ENCODE measurements at places on chromosomes 12 and 14.
A peak's percentile ranks its signal among the peaks of the same experiment; 100 is the strongest.

- DNase-seq = no peak
These were observed 69.8 kb downstream of the ALG10B start for GRCh38 chr12:38386205-38386985.

- DNase-seq = no peak
These were observed 137.7 kb upstream of the FGD4 start for GRCh38 chr12:32261638-32262037.

- peak; percentile 85 for DNase-seq
These were observed 19.4 kb downstream of the ABCB9 start for GRCh38 chr12:122946690-122947341.

- DNase-seq = no peak
These were observed 14.4 kb downstream of the EVL start for GRCh38 chr14:100079726-100080005.

- no peak for DNase-seq
These were observed 50.3 kb downstream of the SYT1 start for GRCh38 chr12:78914859-78915331.

DNA sequence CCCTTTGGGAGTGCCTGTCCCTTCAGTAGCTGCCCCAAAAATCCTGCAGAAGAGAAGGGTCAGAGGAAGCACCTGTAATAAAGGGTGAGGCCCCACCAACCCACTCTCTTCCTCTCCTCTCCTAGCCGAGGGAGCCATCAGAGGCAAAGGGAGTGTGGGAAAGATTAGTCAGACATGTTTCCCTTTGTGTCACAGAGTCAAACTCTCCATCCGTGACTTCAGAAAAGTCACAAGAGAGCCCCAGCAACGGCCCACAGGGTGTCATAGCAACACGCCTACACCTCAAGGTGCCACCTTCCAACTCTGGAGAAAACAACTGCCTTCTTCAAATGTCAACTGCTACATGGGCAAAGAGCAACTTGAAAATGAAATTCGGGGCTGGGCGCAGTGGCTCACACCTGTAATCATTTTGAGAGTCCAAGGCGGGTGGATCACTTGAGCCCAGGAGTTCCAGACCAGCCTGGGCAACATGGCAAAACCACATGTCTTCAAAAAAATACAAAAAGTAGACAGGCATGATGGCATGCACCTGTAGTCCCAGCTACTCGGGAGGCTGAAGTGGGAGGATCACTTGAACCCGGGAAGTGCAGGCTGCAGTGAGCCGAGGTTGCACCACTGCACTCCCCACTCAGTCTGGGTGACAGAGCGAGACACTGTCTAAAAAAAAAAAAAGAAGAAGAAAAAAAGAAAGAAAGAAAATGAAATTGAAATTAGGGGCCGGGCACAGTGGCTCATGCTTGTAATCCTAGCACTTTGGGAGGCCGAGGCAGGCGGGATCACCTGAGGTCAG, 17.7 kb upstream of the CD27 start:
- DNase-seq = no peak

DNA sequence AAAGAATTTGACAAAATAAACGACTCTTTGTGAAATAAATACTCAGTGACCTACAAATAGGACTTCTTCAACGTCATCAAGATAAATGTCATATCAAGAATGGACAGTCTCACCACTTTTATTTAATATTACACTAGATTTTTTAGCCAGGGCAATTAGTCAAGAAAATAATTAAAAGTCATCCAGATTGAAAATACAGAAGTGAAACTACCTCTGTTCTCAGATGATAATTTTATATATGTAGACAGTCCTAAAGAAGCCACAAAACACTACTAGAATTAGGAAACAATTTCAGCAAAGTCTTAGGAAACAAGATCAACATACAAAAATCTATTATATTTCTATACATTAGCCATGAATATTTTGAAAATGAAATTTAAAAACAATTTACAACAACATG, 689.6 kb upstream of the SEL1L start:
- no peak for DNase-seq

- DNase-seq = no peak
These were observed 60.4 kb upstream of the CMKLR1 start for GRCh38 chr12:108399514-108399913.

- no peak for DNase-seq
These were observed 135.5 kb downstream of the DPF3 start for GRCh38 chr14:72758420-72758819.

DNA sequence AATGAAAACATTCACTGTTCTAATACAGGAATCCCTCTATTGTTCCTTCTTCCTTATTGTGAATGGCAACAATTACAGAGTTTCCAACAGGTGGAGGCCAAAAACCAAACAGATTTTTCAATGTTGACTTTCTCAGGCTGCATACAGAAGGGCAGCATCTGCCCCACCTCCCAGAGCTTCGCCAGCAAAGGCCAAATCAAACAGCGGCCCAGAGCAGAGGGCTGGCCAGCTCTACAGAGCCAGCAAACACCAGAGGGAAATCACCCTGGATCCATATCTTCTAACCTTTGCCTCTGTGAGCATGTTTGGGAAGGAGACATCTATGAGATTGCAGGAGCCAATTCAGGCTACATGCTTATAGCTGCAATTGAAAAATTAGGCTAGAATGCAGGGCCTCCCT, 4.4 kb upstream of the CRACR2A start:
- peak; percentile 73 for DNase-seq

- DNase-seq = no peak
These were observed 3.8 kb downstream of the GALNT16 start for GRCh38 chr14:69263771-69264170.

GRCh38 chr12:42695490-42695995, 106.0 kb upstream of the PRICKLE1 start:
- no peak for DNase-seq

DNA sequence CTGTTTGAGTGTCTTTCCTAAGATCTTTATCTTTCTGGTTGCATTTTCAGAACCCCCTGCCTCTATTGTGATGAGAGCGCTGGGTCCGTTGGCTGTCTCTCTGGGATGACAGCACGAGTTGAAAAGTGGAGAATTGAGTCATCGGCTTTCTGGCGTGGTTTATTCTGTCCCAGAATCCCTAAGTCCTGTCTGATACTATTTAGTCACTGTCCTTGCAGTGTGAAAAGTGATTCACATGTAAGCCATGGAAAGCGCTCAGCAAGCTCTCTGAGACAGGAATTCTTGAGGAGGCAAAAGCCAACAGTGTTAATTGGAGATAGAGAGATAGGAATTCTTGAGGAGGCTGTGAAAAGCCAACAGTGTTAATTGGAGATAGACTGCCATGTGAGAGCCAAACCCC, 121.7 kb downstream of the CHST11 start:
- no peak for DNase-seq

DNA sequence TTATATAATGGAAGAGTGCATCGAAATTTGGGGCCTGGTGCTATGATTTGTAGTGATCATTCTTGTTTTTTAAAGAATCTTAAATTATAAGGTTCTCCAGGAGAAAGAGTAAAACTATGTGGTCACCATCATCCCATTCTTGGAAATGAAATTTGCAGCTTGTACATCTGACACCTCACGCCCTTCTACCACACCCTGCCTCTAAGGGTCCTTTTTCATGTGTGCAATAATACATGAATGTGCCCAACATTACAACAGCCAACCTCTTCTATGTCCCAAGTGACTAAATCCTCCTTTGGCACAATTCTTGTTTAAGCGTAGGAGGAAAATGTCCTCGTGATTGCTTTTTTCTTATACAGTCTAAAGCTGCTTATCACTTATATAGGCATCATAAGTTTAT, 636.5 kb upstream of the NOVA1 start:
- no peak for DNase-seq

DNA sequence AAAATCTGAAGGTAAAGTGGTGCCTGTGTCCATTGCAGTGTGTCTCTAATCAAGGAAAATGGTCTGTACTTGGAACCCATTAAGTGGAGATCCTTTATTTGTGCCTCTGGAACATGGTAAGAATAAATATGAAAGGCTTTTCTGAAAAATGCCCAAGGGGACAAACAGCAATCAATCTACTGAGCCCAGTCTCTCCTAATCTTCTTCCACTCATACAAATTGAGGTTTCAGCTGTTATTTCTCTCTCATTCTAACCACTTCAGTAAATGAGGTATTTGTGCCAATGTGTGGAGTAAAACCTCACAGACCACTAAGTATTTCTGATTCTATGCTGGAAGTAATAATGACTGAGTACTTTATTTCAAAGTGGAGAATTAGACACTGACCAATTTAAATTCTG, 82.3 kb upstream of the ST8SIA1 start:
- DNase-seq = no peak

GRCh38 chr14:92601757-92602417, 88.3 kb downstream of the RIN3 start:
- no peak for DNase-seq

- no peak for DNase-seq
These were observed 44.9 kb upstream of the BCAT1 start for GRCh38 chr12:24993793-24994192.

- no peak for DNase-seq
These were observed 292.3 kb downstream of the DAD1 start for GRCh38 chr14:22296722-22297121.

GRCh38 chr12:50928392-50928791, 24.0 kb upstream of the HIGD1C start:
- no peak for DNase-seq

DNA sequence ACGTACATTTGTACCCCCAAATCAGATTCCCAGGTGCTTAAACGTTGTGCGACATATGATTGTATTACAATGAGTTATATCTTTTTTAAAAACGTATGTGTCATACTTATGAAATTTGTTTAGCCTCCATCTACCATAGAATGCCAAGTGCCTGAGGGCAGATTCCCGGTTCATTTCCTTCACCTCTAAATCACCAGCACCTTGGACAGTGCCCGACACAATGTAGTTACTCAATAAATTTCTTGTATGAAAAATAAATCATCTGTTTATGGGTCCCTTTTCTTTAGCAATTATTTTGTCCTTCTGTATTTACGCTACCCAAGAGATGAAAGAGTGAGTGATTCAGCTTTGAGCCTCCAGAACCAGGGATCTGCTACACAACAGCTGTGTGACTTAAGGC, 157.4 kb downstream of the TBX5 start:
- DNase-seq = no peak
